ENCODE measurements at places on chromosomes 7 and 10.

DNA sequence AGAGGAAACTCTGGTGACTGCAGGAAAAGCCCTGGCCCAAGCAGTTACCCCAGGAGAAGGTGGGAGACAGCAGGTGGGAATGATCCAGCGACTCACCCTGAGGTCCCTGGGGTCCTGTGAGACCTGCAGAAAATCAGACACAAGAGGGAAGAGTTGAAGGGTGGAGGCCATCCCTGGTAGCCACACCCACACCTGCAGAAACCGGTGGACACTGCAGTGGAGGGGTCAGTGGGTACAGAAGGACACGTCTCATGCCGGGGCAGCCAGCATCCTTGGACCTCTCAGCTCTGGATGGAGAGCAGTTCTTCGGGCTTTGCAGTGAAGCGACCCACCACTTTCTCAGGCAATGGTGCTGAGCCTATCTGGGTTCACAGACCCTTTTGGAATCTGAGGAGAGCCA, 39.0 kb downstream of the COL17A1 start:
- DNase-seq: no peak

DNA sequence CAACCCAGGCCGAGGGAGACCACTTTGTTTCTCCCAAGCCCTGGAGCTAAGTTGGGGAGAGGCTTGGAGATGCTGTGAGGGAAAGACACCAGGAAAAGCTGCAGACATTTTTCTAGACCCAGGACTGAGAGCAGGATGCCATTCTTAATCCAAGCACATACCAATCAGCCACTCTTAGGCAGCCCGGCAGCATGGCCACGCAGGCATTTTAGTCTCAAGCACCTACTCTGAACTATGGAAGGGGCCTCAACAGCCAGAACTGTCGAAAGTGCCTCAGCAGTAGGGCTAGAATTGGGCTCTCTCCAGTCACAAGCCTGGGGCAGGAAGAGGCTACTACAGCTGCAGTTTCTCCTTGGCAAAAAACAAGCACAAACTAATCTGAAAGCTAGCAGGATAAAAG, 57.8 kb downstream of the GCC1 start:
- DNase-seq: no peak

GRCh38 chr7:75738604-75738974, at the start of gene HIP1:
Gene HIP1, minus strand, starts transcription at chr7:75738941. Its CDS starts 21 bp downstream, at chr7:75738920.
- no peak for DNase-seq

GRCh38 chr7:33868166-33868565, 37.2 kb upstream of the BMPER start:
- DNase-seq: no peak

GRCh38 chr7:101792051-101792681, 25.3 kb upstream of the CUX1 start:
- DNase-seq: no peak

DNA sequence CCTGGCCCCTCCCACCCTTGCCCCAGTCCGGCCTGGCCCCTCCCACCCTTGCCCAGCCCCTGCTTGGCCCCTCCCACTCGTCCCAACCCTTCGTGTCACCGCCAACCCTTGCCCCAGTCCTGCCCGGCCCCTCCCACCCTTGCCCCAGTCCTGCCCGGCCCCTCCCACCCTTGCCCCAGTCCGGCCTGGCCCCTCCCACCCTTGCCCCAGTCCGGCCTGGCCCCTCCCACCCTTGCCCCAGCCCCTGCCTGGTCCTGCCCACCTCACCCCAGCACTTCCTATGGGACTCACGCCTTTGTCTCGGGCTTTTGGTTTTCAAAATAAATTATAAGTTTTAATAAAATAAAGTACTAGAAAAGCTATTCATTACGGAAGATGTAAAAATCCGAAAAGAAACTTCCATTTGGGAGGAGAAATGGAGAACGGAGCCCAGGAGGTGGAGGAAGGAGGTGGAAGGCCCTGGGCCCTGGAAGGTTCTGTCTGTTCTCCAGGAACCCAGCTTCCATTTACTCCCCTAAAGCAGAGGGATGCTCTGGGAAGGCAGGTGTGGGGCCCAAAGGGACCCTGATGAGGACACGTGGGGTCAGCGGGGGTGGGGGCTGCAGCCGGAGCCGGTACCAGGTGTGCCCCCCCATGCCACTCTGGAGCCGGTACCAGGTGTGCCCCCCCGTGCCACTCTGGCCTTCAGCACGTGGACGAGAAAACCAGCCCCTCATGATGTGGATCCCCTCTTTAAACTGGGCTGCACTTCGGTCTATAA, 52.2 kb downstream of the PWWP2B start:
- DNase-seq: no peak

GRCh38 chr7:41238851-41239331, 464.0 kb downstream of the INHBA start:
- DNase-seq: no peak

GRCh38 chr10:21047511-21047910, 150.4 kb upstream of the NEBL start:
- no peak for DNase-seq

GRCh38 chr7:32524631-32525030, 29.3 kb downstream of the AVL9 start:
- DNase-seq: no peak

DNA sequence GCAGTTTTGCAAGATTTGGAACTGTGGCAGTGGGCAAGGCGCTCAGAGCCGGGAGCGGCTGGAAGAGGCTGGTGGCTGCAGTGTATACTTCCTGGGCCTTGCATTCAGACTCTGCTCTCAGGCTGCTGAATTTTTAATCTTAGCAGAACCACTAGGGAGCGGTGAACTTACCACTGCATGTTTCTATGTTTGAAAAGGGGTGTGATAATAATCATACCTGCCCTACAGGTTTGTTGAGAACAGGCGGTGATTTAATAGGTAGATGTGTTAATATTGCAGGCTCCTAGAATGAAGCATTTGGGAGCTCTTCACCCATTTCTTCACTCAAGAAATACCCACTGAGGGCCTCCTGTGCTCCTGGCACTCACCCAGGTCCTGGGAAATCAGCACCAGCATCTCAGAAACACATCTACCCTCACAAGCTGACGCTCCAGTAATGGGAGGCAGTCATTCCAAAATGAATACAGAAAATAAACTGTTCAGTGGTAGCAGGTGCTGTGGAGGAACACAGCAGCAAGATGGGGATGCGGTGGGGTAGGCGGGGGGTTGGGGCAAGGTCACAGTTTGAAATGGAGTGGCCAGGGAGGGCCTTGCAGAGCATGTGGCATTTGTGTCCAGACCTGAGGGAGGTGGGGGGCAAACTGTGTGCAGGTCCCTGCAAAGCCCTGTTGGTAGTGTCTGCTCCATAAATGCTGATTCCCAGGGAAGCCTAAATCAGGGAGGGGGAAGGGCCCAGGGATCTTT, 41.0 kb downstream of the VWA2 start:
- DNase-seq: no peak

GRCh38 chr10:33249659-33250345, 84.7 kb downstream of the NRP1 start:
- no peak for DNase-seq

All from stimulated activated CD8-positive, alpha-beta memory T cell treated with anti-CD3 and anti-CD28 coated beads, Interleukin-15, amount 100 ng/mL, for 24 hours (primary cell).